ENCODE measurements at places on chromosomes 7 and 10.

GRCh38 chr7:36283711-36284130 is 105.9 kb upstream of the ANLN start:
- no peak for DNase-seq

- peak; percentile 93 for DNase-seq
Measured at GRCh38 chr7:6729492-6730342, 23.0 kb upstream of the ZNF12 start.

DNA sequence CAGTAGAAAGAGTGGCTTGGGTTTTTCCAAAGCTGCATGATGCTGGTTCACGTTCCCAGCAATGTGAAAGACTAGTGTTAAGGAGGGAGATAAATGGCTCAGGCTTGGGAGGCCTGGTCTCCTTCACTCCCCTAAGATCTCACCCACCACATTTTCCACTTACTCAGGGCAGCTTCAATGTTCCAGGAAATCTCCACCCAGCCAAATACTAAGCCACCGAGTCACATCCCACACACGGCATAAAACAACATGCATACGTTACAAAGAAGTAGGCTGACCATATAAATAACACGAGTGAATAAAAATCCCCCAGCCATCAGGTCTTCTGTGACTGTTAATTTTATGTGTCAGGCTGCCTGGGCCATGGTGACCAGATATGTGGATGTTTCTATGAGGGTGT is 303.5 kb downstream of the SFMBT2 start:
- DNase-seq: no peak

DNA sequence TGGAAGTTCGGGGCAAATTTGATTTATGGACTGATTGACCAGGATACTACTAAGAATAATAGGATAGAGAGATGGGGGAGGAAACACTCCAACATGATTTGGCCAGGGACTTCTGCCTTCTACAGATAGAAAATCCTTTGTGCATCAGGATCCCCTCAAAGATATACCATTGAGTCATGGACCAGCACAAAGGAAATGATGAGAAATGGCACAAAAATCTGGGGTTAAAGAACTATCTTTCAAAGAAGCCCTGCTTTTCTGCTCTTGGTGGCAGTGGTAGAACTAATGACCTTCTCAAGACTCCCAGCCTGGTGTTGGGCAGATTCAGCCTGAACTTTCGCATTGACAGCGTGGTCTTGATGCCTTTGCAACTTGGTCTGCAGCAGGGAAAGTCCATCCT is 27.6 kb upstream of the LAMB1 start:
- peak; percentile 89 for DNase-seq

DNA sequence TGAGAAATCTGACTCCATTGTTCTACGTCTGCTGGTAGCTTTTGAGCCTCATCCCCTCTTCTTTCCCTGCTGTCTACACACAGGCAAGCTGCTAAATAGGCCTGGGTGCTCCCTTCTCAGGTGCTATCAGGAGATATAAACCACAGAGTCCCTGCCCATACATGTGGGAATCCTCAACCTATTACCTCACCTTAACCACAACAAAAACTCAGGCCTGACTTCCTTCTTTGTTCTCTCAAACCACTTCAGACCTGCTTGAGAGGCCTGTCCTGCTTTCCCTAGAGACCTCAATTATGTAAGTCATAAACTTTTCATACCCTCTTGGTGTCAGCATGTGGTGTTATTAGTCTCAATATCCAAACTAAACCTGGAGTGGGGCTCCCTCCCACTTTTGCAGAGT is 75.0 kb upstream of the MAGI2 start:
- no peak for DNase-seq

GRCh38 chr7:36291387-36292316 is 98.0 kb upstream of the ANLN start:
- peak; percentile 88 for DNase-seq

- no peak for DNase-seq
Measured at GRCh38 chr10:82529062-82529461, 654.1 kb downstream of the NRG3 start.

DNA sequence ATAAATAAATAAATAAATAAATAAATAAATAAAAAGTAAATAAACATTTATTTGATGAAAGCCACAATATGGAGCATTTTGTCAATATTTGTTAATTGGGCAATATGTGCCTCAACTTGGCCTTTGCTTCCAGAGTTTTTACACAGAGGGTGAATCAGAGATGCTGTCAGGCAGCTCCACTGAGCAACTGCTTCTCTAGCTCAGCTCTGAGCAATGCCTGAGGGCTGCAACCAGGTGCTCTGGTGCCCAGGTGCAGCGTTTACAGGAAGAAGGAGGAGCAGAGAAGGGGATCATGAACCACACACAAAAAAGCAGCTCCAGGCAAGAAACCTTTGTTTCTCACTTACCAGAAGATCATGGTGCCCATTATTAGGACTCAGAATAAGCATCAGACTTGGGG is 876.2 kb upstream of the AUTS2 start:
- no peak for DNase-seq

DNA sequence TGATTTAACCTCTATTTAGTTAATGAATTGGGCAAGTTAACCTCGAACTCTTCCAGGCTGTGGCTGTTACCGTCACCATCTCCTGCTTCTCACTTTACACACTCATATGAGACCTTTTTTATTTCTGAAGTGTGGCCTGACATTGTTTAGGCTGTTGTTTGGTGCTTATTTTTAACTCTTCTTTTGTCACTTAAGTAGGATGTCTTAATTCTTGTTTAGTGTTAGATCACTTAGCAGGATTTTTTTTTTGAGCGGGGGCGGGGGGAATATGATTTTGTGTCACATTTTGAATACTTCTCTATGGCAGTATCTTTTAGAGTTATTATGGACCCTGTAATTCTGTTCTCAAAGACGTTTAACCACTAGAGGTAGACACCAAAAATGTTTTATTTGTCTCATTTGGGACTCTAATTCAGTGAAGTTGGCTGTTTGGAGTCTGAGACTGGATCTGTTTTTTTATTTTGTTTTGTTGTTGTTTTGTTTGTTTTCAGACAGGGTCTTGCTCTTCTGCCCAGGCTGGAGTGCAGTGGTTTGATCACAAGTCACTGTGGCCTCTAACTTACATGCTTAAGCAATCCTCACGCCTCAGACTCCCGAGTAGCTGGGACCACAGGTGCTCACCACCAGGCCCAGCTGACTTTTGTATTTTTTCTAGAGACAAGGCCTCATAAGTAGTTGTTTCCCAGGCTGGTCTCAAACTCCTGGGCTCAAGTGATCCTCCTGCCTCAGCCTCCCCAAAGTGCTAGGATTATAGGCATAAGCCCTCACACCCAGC is 73.5 kb downstream of the CUX1 start:
- no peak for DNase-seq

DNA sequence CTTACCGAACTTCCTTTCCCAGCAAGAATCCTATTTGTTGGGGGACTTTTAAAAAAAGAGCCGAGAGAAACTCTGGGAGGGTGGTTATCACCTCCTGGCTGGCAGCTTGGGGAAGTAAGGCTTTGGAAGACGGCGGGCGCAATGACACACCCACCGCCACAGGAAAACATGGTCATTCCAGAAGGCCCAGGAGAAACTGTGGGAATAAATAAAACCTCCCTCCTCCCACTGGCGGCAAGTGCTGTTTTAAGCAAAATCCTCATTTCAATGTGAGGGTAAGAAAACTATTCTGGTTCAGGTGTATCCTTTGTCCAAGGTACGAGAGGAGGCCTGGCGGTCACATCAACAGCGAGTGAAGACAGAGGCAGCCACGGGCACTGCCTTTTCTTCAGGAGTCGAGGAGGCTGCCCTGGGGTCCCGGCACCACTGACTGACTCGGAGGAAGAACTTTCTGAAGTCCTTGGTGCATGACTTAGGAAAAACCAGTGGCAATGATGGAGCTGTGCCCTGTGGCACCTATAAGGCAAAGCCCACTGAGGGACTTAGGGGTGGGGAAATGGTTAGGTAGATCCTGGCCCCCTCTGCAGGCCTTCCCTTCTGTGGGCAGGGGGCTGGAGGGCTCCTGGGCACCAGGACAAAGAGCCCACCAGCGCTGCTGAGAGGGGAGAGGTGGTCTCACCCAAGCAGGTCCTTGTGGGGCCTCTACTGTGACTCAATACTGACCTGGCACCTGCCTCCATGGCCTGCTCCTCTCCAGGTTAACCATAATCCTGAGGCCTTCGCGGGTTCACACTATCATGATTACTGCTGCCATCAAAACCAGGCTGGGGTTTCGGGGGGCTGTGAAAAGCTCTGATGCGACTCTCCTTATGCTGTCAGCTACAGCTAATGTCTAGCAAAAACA is 21.4 kb downstream of the DNAJB12 start:
- DNase-seq: no peak

DNA sequence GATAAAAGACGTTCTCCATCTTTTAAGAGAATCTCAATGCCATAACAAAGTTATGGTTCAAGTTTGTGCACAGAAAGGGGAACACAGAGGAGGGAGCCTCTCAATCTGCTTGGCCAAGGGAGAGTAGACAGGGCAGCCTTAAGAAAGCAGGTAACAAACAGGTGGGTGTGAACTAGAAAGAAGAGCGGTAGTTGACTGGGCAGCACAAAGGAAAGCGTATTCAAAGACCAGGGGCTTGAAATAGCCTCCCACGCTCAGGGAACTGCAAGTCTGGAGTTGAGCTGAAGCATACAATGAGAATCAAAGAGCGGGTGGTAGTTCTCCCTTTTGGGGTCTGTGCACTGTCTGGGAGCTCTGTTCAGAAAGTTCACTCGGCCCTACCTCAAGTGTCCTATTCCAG is 18.9 kb upstream of the MACC1 start:
- DNase-seq: no peak

DNA sequence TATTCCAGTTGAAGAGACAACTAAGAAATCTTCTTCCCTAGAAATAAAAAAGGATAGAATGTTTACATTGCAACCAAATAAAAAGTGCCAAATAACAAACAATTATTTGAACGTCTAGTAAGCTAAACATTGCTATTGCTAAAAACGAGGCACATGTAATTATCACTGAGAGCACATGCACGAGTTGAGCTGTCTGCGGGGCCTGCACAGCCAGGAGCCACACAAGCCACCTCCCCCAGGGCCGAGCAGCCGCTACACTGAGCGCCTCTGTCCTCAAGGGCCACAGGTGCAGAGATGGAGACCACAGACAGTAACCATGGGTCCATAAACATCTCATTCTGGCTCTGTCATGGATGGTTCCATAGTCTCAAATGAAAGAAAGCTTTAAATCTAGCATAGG is 17.2 kb downstream of the NCAPG2 start:
- no peak for DNase-seq

GRCh38 chr7:77561352-77561751 is 24.3 kb downstream of the PTPN12 start:
- DNase-seq: no peak

GRCh38 chr7:20776214-20776911 is 10.3 kb downstream of the SP8 start:
- no peak for DNase-seq
